ENCODE measurements at places on chromosomes 12 and 14.
A peak's percentile ranks its signal among the peaks of the same experiment; 100 is the strongest.

DNA sequence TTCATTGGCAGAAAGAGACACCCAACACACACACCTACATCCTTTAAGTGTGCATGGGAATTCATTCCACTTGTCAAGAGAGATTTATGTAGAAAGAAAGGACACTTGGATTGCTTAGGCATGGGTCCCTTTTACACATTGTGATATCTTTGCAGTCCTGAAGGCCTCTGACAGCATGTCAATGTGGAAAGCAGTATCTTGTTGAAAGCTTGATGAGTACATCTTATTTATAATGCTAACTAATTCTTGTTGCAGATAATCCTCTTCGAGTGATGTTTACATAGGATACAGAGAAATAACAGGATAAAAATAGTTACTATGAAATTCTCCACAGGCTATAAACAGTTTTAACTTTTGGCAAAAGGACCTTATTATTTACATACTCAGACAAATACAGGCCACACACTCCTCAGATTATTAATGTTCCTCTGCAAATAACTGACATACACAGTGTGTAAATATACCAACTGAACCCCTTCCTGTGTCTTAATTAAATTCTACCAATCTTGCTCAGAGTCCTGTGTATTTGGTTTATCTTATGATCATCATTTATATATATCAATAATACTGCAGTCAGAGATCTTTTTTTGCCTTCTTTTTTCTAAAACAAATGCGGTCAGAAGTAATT, 111.8 kb upstream of the DIO2 start:
- DNase-seq: no peak

DNA sequence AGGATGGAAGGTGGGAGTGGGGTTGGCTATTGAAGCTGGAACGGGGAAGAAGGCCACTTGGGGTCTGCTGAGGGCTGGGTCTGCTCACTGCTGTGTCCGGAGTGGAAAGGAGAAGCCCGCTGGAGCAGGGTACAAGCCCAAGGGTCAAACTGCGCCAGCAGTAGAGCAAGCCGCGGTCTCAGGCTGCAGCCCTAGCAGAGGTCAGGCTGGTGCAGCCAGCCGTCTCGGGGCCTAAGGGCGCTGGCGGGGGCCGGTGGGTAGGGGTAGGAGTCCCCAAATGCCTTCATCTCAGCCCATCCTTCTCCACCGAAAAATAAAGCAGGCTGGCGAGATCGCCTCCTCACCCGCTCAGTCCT, 718 bp upstream of the JDP2 start:
- DNase-seq: no peak

GRCh38 chr12:118377884-118378470, 1.6 kb downstream of the SUDS3 start:
- DNase-seq: peak; percentile 83

DNA sequence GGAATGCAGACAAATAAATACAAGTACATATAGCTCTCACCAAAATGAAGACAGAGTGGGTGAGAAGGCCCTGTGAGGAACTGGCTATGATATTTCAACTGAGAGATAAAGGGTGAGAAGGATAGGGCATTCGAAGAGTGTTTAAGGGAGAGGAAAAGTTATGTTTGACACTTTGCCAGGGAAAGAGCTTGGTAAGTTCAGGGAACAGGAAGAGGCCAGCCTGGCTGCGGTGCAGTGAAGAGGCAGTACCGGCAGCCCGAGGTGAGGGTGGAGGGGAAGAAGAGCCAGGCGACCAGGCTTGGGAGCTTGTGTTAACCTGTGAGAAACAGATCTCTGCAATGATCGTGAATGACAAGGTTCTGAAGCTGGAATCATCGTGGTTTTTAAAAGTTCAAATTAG, 84.7 kb upstream of the RFX4 start:
- no peak for DNase-seq

GRCh38 chr12:110698171-110698902, 9.4 kb upstream of the HVCN1 start:
- peak; percentile 83 for DNase-seq

GRCh38 chr12:47828976-47829482, 9.3 kb upstream of the HDAC7 start:
- DNase-seq: no peak

GRCh38 chr14:28143316-28143715, 623.3 kb upstream of the FOXG1 start:
- DNase-seq: no peak

GRCh38 chr12:122997343-122998250, 17.1 kb downstream of the ARL6IP4 start:
- no peak for DNase-seq

- no peak for DNase-seq
Observed at GRCh38 chr12:91744597-91744996, 401.0 kb downstream of the BTG1 start.

DNA sequence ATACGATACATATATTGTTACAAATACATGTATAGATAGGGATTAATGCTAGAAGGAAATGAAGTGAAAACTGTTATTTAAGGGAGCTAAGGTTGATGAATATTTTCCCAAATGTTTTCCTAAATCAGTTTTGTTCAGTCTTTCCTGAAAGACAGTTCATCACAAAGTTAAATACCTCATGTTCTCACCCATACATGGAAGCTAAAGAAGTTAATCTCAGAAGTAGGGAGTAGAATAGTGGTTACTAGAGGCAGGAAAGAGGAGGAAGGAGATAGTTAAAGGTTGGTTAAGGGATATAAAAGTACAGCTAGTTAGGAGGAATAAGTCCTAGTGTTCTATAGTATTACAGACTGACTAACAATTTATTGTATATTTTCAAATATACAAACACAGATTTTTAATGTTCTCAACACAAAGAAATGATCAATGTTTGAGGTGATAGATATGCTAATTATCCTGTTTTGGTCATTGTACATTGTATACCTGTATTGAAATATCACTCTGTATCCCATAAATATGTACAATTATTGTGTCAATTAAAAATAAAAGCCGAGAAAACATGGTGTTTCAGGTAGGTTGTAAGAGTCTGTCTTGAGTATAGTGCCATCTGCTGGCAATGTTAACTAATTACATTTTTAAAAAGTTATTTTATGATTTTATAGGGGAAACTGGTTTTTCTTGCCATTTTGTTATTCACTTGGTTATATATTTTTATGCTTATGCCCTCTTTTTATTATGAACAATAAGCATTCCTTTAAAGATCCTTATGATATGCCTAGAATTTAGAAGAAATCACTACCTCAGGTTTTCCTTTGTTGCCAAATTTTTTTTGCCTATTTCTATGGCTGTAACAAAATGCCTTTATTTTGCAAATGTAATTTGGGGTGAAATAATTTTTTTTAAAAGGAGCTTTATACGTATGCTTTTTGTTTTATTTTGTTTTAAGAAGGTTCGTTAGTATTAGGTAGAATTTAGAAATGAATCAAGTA, 26.9 kb downstream of the ZDHHC17 start:
- DNase-seq: no peak

GRCh38 chr12:123038486-123038885, 58.0 kb downstream of the ARL6IP4 start:
- no peak for DNase-seq

- DNase-seq: no peak
Observed at GRCh38 chr12:9866860-9867269, 2.3 kb downstream of the CLEC2B start.

GRCh38 chr12:89742337-89743022, 33.8 kb upstream of the ATP2B1 start:
- no peak for DNase-seq

DNA sequence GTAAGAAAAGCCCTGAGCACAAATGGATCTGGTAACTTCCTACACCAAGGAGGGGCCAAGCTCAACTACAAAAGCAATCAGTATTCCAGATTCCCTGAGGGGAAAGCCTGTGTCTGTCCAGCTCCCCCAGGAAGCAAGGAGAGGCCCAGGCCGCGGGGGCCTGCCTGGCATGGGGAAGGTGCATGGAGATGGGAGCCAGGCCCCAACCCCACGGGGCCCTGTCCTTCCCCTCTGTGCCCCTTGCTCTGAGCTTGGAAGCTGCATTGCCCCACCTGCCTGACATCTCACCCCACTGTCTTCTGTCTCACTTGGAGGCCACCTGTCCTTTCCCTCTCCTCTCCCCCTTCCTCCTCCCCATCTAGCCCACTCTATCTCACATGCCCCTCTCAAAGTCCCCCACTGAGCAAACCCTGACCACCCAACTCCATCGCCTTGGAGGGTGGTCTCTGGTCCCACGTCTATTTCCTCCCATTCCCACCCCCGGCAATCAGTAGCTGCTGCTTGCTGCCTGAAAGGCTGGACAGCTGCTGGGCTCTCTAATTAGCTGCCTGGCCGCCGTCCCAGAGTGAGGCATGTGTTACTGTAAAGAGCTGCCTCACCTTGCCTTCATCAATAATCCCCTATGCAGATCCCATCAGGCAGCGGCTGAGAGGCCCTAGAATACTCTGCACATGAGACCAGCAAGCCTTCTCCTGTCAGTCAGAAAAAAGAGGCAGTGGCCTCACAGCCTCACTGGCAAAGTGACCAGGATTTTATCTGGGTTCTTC, 3.4 kb upstream of the TMEM229B start:
- DNase-seq: no peak

DNA sequence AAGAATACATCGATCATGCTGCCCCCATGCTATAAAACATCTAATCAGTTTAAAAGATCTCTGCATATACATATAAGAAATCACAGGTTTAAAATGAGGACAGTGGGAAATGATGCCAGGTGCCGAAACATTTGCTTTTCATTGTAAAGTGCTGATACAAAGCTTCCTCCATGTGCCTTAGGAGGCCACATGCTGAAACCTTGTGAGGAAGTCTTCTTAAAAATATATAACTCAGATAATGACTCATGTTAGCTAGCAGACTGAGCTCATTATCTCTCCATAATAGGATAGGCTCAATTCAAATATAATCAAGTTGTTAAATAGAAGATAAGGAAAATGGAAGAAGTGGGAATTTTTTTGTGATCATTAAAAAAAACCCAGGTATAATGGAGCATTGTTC, 65.9 kb downstream of the RFX4 start:
- no peak for DNase-seq

GRCh38 chr14:100839681-100840111, 13.8 kb downstream of the MEG3 start:
- no peak for DNase-seq

- DNase-seq: no peak
Observed at GRCh38 chr14:27845241-27845850, 921.2 kb upstream of the FOXG1 start.

- no peak for DNase-seq
Observed at GRCh38 chr14:43687921-43688320, 819.2 kb downstream of the FSCB start.
